ENCODE measurements at places on chromosomes 2 and 18.

- no peak for DNase-seq
These were observed 5.5 kb downstream of the CCDC102B start for GRCh38 chr18:68803356-68803755.

GRCh38 chr2:62550461-62550860, 44.5 kb upstream of the TMEM17 start:
- no peak for DNase-seq

- no peak for DNase-seq
These were observed 4.7 kb upstream of the CAPN10 start for GRCh38 chr2:240581811-240582210.

DNA sequence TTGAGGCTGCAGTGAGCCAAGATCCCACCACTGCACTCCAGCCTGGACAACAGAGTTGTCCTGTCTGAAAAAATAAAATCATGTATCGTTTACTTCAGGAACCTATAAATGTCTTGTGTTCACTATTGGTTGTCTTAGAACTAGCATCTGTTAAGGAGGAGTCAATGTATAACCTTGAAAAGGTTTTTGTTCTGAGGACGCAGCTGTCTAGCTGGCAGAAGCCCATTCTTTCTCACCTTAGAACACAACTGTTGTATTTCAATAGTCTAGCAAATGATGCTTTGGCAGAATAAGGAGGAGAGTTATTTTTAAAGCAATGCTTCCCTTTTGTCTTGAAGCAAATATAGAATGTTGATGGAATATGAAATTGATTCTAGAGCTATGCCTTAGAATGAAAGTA, 21.1 kb downstream of the EPB41L5 start:
- DNase-seq = no peak

- DNase-seq = no peak
These were observed 153.6 kb upstream of the ZNF804A start for GRCh38 chr2:184444623-184445223.

DNA sequence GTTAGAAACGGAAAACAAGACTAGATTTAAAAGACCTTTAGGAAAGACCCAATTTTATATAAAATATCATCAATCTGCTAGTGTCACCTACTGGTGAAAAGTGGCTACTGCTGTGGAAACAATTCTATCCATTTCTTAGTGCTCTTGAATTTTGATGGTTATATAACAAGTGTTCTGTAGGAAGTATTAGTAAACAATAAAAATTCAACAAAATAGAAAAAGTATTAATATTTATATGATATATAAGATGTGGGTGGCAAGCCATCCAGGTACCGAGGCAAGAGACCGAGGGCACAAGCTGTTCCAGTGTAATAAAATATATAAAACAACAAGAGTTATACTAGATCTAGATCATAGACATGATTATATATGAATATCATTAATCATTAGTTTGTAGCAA, 6.2 kb upstream of the TMEM87B start:
- DNase-seq = no peak

GRCh38 chr2:54553775-54554174, 97.6 kb downstream of the SPTBN1 start:
- DNase-seq = no peak

DNA sequence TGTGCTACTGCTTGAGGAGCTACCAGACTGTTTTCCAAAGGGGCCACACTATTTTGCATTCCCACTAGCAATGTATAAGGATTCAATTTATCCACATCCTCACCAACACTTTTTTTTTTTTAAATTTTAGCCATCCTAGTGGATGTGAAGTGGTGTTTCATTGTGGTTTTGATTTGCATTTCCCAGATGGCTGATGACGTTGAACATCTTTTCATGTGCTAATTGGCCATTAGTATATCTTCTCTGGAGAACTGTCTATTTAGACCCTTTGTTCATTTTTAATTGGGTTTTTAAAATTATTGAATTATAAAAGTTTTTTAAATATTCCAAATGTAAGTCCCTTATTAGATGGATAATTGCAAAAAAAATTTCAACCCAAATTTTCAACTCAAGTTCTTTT, 121.1 kb downstream of the MAPK4 start:
- no peak for DNase-seq

DNA sequence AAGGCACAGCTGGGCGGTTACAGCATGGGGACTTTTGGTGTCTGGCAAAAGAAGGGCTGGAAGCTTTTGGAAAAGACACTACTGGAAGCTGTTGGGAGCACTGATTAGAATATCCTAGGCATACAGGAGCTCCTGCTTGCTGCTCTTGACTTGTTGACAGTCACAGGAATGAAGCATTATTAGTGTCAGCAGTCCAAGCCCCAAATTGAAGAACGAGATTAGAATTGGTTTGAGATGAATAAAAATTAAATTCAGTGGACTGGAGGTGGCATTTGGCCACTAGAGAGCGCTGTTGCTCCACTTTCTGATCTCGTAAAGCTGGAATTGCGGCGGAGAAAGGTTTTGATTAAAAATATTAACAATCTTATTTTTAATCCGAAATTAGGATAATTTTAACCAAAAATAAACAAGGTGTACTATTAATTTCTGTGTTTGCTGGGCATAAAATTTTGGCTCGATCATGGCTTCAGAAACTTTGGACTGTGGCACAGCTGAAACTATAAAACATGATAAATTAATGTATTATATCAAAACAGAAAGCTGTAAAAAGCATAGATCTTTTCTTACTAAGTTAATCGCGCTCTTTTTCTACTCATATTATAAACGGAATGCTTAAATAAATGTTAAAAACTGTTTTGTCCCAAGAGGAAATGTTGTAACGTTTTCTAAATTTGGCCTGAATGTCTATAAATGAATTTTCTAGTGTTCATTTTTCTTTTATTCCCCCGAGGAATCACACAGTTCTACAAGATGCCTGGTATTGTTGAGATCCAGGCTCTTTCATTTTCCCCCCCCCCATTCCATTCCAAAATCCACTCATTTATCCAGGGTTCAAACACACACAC, 2.4 kb upstream of the HOXD8 start:
- DNase-seq = peak; percentile 71

DNA sequence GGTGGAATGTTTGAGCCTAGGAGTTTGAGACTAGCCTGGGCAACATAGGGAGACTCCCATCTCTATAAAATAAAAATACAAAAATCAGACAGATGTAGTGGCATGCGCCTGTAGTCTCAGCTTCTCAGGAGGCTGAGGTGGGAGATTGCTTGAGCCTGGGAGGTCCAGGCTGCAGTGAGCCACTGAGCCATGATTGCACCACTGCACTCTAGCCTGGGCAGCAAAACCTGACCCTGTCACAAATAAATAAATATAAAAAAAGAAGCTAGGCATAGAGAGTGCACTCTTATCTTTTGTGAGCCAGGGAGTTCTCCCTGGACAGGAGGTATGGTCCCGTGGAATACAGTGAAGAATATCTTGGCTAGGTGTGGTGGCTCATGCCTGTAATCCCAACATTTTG, 11.0 kb upstream of the KYNU start:
- no peak for DNase-seq

- DNase-seq = no peak
These were observed 219.9 kb upstream of the RAB6C start for GRCh38 chr2:129759472-129760010.

DNA sequence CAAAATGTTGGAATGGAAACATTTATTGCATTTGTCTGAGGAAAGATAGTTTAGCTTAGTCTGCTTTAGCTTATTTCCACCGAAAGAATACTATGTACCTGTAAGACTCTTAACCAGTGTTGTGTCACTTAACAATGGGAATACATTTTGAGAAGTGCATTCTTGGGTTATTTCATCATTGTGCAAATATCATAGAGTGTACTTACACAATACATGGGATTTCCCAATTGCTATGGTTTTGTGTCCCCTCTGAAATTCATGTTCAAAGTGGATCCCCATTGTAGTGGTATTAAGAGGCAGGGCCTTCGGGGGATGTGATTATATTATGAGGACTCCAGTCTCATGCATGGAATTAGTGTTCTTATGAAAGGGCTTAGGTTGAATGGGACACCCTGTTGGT, 249.4 kb upstream of the UBE2E3 start:
- DNase-seq = no peak

DNA sequence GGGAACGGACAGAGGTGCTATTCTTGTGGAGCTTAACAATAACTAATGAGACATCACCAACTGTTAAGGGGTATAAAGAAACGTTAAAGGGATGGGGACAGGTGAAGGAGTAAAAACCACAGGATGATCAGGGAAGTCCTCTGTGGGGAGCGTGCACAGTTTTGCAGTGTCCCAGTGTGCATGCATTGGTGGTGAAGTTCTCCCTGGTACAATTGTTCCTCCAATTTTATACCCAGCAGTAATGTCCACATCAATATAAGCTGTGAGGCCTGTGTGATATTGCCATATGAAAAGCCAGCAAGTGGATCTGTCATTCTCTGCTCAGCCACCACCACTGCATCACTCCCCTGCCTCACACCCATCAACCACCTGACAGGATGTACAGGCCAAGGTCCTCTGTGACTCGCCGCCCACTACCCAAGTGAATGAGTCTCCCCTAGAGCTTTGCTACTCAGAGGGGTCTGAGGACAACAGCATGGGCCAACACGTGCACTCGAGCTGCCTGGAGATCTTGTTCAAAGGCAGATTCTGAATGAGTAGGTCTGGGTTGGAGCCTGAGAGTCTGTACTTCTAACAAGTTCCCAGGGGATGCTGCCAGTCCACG, 4.6 kb downstream of the MLPH start:
- no peak for DNase-seq

GRCh38 chr2:221518935-221519625, 53.0 kb downstream of the EPHA4 start:
- DNase-seq = no peak

DNA sequence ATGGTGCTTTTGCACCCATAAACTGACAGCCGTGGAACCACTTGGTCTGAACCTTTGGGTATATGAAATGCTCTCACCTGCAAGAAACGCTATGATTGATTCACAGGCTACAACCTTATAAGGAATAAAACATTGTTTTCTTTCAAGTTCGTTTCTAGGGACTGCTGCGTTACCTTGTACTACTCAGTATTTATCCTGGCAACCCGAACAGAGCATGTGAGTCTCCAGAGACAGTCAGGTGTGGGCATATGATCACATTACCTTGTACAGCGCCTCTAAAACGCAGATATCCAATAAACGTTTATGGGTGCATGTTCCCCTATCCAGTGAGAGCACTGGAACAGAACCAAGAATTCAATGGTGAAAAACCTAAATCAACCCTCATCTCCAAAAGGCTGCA, 1.7 kb downstream of the CCBE1 start:
- DNase-seq = no peak

DNA sequence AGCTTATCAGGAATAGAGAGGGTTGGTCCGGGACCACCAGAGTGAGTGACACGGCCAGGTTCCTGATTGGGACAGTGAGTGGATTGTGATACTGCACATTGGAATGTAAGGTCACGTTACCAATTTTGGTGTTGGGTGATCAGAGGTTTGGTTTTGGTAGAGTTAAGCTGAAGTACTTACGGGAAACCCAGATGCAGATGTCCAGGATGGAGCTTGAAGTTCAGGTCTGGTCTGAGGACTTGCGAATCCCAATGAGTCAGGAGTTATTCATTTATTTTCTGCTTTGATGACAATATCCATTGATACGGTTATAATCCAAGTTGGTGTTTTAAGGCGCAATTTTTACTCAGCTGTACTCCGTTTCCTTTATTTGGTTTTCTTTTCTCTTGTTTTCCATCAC, 273.6 kb downstream of the ALPK2 start:
- no peak for DNase-seq

- DNase-seq = no peak
These were observed 40.4 kb downstream of the ANKMY1 start for GRCh38 chr2:240517342-240517741.

- DNase-seq = no peak
These were observed 41.0 kb downstream of the SMAD7 start for GRCh38 chr18:48909721-48910120.

DNA sequence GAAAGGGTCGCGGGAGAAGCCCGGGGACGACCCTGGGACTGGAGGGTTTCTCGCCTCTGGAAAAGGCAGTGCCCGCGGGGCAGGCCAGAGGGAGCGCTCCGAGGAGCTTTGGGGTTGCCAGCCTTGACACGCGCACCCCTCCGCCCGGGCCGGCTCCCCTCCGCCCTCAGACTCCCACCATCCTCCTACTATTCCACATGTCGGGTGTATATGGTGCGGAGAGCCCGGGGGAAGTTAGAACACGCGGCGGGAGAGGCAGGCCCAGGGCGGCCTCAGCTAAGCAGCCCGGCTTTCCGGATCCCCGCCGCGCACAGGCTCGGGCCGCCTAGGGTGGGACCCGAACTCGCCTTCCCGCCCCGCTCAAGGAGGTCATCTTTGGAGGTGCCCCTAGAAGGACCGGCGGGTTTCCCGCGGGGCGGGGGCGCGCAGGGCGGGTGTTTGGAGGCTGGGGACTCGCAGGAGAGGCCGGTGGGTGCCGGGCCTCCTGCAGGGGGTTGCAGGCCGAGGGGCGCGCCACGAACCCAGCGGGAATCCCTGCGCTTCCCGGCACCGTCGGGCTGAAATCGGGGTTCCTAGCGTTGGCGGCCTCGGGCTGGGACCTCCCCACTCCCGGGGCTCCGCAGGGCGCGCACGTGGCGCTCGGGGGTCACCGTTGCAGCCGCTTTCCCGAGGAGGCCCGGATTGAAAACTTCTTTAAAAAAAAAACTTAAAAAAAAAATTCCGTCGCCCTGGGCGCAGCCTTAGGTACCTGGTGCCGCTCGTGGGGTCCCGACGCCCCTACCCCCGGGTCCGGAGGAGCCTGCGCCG, 3.7 kb downstream of the NFATC1 start:
- DNase-seq = no peak

DNA sequence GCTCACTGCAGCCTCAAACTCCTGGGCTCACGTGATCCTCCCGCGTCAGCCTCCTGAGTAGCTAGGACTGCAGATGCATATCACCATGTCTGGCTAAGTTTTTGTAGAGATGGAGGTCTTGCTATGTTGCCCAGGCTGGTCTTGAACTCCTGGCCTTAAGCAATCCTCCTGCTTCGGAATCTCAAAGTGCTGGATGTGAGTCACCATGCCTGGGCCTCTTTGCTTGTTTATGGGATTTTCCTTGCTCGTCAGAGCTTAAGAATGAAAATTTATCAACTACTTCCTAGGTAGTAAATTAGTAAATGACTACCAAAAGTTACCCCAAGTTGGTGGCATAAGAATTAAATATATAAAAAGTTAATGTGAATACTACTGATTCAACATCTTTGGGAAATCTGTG, 51.0 kb downstream of the ACTR3 start:
- DNase-seq = no peak

- DNase-seq = no peak
These were observed 26.4 kb downstream of the EML4 start for GRCh38 chr2:42195559-42195958.
